ENCODE measurements at places on chromosomes 3 and 15.
A peak's percentile ranks its signal among the peaks of the same experiment; 100 is the strongest.

DNA sequence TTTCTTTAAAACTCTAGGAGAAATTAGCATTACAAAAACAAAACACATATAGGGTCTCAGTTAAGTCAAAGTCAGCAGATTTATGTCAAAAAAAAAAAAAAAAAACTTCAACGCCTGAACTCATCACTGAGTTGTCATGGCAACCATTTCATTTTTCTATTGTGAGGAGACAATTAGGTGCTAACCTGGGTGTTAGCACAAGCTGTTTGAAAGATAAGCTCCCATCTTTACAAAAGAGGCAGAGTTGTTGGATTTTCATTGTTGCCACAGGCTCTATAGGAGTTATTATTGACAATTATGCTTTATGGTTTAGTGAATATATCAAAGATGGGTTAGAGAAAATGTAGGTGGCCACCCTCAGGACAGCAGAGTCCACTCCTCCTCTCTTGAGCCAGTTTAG is 806.9 kb downstream of the GRM7 start:
- no peak for DNase-seq

- DNase-seq, result peak; percentile 19
These were observed 755 bp downstream of the PTPN9 start for GRCh38 chr15:75578173-75578947.

DNA sequence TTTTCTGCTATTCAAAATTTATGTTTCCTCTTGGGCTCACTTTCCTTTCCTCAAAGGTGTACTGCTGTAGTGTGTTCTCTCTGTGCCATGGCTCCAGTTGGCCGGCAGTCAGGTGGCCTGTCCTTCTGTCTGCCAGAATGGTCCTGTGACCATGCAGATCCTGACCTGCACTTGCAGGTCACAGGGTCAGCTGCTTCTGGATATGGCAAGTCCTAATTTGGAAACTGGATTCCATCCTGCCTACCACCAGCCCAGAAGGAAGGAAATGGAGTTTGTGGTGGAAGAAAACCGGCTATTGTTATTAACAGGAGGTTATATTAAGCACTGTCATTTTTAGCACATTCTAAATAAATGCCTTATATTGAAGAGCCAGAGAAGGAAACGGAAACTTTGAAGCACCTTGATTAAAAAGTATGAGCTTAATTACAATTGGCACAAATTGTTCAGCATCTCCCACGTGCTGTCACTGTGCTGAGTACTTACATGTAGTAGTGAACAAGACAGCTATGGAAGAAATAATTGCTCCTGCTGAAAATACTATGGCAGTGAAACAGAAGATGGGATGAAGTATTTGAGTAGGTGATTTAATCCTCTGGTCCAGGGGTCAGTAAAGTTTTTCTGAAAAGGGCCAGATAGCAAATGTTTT is 362.8 kb downstream of the PTPRG start:
- DNase-seq, result no peak

DNA sequence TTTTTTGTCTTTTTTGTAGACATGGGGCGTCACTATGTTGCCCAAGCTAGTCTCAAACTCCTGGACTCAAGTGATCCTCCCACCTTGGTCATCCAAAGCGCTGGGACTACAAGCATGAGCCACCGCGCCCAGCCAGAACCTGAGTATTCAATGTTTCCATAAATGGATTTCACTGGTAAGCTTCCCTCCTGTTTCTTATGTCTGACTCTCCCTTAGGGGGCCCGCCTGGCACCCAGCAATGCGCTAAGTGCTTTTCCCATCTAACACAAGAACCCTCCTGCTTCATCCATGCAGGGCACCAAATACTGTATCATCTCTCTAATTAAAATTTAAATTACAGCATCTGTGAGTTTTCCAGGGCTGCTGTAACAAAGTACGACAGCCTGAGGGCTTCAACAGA is 44.9 kb downstream of the KLF15 start:
- no peak for DNase-seq

DNA sequence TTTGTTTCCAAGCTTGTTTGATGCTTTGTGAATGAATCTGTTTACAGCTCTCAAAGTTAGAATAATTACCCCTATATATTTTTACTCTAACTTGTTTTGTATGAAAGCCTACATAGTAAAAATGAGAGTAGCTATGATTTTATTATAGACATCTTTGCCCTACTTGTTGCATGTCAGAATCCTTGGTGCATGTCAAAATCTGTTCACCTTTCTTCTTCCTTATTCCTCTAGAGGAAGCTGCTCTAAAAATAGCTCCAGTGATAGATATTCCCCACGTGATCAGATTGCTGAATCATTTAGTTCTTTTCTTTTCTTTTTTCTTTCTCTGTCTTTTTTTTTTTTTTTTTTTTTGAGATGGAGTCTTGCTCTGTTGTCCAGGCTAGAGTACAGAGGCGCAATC is 39.8 kb downstream of the LRRC49 start:
- no peak for DNase-seq

DNA sequence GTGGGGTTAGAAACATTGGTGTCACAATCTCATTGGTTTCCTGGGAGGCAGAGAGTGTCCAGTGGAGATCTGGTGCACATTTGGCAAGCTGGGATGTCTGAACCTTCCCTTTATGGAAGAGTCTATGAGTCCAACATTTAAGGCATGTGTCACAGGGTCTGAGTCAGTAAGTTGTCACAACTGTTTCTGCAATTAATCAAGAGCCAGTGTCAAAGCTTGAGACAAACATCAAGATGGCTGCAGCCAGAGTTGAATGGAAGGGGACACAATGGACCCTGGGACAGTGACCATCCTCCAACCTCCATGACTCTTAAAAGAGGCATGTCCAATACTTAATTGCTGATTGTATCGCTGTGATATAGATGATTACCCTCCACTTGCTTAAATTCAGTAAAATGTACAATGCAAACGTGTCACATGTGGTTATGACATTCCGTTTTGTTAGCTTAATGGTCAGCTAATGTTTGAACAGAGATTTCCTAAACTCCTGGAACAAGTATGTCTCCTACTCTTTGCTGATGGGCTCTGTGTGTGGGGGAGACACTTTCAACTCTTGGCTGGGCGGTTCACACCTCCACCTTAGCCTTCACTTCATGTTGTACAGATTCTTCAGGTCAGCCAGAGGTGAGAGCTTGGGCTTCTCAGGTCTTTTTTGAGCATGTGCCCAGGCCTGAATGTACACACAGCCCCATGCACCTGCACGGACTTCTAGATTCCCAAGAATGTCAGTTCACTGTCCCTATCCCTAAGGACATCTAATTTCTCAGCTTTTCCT is 79.9 kb upstream of the PRR23E start:
- no peak for DNase-seq

GRCh38 chr15:78107471-78107870 is 15.1 kb downstream of the SH2D7 start:
- no peak for DNase-seq

- no peak for DNase-seq
These were observed 20.5 kb downstream of the BOC start for GRCh38 chr3:113231827-113232253.

GRCh38 chr3:52253314-52254304 is 8.1 kb downstream of the PPM1M start:
- DNase-seq, result peak; percentile 91

- DNase-seq, result no peak
These were observed 248.4 kb upstream of the CMC1 start for GRCh38 chr3:27993051-27993450.

DNA sequence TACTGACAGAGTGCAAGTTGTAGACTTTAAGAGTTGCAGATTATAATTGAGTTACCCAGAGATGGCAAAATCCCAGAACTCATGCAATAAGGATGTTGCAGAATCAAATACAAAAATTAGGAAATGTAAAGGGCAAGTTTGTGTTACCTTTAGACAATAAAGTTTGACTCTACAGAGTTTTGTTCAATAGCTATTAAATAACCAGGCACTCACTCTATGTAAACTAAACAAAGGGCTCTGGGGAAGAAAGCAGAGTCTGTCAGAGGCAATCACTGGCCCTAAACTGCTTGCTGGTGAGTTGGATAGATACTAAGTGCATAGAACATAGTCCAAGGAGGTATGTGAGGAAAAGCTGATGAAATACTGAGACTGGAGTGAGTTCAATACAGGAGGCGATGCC is 40.0 kb upstream of the PLCL2 start:
- DNase-seq, result no peak

- DNase-seq, result no peak
These were observed 27.6 kb downstream of the GPR176 start for GRCh38 chr15:39892418-39892817.

DNA sequence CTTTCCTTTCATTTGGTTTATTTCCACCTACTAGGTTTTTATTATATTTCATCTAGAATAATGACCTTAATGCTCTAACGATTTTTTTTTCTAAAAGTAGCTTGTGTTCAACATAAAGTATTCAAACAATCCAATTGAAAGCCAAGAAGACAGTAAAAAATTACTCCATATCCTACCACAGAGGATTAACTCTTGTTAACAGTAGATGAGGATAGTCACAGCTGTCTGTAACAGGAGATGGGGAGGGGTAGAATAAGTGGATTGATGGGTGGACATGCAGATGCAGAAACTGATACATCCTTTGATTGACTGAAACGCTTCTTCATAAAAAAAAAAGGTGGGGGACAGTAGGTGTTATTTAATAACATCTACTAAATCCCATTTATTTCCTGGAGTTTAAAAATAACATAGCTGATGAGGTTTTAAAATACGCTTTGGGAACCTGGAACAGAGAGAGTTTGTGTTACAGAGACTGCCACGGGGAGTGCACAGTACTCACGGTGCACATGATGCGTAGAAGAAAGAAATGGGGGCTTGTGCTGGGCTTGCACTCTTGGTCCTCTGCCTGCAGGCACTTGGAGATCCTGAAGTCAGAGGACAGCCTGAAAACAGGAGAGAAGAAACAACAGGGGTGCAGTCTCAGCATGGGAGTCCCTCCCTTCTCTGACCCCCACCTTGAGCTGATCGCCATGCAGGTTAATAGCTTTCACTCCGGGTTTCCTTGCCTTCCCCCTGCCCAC is 226.7 kb downstream of the THSD4 start:
- no peak for DNase-seq

- DNase-seq, result no peak
These were observed 101.5 kb upstream of the ASB14 start for GRCh38 chr3:57393977-57394376.

DNA sequence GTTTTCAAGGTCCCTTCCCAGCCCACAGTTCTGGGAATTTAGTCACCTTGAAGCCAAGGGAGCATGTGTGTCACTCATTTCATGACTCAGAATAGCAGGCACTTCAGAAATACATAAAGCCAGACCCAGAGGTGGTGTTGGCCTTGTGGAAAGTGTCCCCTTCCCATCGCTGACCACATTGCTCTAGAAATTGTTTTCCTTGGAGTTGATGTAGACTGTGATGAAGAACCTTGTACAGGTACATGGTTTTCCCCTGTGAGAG is 158.8 kb downstream of the SLCO3A1 start:
- no peak for DNase-seq

- DNase-seq, result no peak
These were observed 133.4 kb upstream of the SMAD3 start for GRCh38 chr15:66931768-66932633.

- no peak for DNase-seq
These were observed 190.8 kb upstream of the HES1 start for GRCh38 chr3:193945143-193945542.

- no peak for DNase-seq
These were observed 29.3 kb upstream of the UBE2E1 start for GRCh38 chr3:23776352-23776891.

GRCh38 chr3:185715091-185715490 is 109.8 kb downstream of the IGF2BP2 start:
- DNase-seq, result no peak

- no peak for DNase-seq
These were observed 12.0 kb upstream of the SEMA4B start for GRCh38 chr15:90188914-90189748.

DNA sequence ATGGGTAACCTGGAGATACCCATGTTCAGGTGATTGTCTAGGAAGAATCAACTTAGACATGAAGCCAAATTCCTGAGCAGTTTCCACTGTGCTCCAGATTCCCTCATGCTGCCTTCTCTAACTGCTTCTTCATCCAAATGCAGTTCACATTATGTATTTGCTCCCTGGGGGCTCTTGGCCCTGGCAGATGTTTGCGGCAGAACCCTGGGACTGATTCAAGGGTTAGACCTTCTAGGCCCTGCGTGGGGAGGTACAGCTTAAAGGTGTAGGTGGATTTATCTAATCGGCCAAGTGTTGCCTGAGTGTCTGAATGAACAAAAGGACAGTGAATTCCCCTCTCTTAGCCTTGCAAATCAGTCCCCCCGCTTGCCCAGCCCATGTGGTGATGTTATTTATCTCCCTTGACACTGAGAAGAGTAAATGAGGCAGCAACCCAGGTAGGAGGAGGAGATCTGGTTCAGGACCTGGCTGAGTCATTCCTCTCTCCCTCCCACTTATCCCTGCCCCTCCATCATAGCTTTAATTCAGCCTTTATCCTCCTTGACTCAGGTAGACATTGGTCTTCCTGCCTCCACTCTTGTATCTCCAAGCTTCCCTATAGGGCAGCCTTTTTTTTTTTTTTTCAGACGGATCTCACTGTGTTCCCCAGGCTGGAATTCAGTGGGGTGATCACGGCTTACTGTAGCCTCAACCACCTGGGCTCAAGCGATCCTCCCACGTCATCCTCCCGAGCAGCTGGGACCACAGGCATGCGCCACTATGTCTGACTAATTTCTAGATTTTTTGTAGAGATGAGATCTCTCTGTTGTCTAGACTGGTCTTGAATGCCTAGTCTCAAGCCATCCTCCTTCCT is 54.8 kb downstream of the MAGEF1 start:
- DNase-seq, result no peak

GRCh38 chr3:65713016-65713415 is 325.7 kb downstream of the MAGI1 start:
- no peak for DNase-seq

GRCh38 chr3:76954412-76954811 is 85.5 kb upstream of the ROBO2 start:
- DNase-seq, result no peak

- DNase-seq, result no peak
These were observed 102.1 kb downstream of the RFTN1 start for GRCh38 chr3:16411441-16411840.

DNA sequence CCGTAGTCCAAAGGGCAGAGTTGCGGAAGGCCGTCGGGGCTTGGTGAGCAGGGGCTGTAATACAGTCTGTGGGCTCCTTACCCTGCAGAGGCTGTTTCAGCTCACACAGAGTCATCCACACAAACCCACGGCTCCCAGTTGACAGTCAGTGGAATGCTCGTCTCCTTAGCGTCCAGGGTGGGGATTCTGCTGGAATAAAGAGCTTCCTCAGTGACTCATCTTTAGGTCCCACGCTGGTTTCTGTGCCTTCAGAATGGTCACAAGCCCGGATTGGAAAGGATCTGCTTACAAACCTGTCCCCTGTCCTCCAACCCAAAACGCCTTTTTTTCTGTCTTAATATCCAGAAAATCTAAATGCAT is 201.3 kb upstream of the TPM1 start:
- DNase-seq, result no peak

GRCh38 chr3:123271466-123272159 is 69.9 kb downstream of the SEC22A start:
- no peak for DNase-seq

Data from CD4-positive, alpha-beta T cell treated with Interleukin-15 for 1 hour (primary cell).